ENCODE measurements at places on chromosomes 2 and 18.

- no peak for DNase-seq
These were observed 123.1 kb downstream of the LRRTM4 start for GRCh38 chr2:77398970-77399600.

GRCh38 chr18:12857991-12858544 lies 26.0 kb downstream of the PTPN2 start:
- no peak for DNase-seq

DNA sequence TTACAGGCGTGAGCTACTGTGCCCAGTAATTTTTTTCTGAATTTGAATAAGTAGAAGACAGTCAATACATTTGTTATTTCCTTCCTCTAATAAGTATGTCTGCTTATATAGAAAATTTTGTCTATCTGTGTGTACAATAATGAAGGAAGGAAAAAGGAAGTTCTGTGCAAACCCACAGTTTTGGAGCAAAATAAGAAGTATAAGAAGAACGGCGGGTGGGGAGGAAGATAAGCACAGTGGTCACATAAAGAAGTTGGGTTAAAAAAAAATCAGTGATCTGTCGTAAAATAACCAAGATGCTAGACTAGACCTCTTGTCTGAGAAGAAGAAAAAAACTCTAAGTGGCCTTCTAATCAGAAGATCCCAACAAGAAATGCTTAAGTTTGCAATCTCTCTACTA lies 20.2 kb downstream of the MGAT4A start:
- no peak for DNase-seq

- no peak for DNase-seq
These were observed 243.2 kb downstream of the GULP1 start for GRCh38 chr2:188534875-188535274.

DNA sequence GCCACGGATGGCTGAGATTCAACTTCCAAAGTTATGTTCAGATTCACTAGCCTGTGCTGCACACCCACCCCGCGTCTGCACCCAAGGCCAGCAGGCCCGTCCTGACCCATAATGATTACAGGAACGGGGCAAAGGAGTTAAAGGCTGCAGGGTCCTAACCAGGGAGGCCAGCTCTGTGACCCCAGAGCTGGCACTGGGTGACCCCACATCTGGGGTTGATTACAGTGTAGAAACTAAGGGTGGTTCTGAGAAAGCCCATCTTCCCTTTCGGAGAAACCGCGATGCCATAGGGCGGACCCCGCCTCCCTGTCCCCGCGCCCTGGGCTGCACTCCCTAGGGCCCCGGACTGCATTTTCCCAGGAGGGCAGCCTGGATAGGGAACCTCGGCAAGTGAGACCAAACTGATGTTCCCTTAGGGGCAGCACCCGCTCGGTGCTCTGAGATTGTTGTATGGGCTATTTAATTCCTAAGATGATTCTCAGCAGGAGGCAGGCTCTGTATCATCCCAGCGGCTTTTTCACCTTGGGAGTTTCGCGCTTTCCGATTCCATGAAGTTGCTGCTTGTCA lies 2.2 kb upstream of the GPR148 start:
- DNase-seq = no peak

DNA sequence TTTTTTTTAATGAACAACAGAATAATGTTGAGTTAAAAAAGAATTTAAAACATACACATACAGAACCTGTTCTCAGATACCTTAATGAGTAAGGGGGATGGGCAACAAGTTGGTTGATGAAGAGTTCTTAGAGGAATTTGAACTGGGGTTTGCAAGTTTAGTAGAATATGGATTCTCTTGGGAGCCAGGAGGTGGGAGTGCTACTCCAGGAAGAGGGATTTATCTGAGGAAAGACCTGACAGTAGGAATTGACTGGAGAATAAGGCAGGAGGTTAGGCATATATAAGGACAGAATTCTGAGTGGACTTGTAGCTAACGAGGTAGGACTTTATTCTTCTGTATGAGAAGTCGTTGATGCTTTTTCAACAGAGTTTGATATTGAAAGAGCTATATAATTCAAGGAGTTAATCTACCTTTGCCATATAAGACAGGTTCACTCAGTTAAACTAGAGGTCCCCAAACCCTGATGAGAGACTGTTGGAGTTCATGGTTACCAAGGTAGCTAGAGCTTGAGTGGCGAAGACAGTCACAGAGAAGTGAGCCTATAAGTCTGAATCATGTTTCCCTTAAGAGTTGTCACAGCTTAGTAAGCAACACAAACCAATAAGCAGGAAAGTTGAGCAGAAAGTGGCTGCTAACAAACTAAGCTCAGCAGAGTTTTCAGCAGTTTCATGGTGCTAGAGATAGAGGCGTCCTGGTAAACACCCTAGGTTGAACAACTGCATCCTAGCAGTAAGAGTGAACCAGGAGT lies 88.2 kb downstream of the NCOA1 start:
- no peak for DNase-seq

GRCh38 chr2:217853301-217853881 lies 149.4 kb downstream of the TNS1 start:
- no peak for DNase-seq

DNA sequence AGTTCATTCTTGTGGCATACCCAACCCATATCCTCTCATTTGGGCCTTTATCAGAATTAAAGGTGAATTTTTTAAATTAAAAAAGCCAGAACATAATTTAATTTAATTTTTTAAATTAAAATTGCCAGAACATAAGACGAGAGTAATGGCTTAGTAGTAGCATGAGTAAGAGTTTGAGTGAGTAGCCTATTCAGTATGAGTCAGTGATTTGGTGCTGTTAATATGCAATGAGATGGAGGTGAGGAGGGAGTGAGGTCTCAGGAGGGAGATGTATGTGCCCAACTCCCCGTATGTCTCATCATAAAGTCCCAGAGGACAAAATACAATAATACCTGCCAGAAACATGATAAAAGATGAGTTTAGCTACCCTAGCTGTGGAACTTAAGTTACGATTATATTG lies 115.3 kb upstream of the THOC1 start:
- DNase-seq = no peak

GRCh38 chr2:11872948-11873269 lies 126.5 kb downstream of the LPIN1 start:
- DNase-seq = no peak

DNA sequence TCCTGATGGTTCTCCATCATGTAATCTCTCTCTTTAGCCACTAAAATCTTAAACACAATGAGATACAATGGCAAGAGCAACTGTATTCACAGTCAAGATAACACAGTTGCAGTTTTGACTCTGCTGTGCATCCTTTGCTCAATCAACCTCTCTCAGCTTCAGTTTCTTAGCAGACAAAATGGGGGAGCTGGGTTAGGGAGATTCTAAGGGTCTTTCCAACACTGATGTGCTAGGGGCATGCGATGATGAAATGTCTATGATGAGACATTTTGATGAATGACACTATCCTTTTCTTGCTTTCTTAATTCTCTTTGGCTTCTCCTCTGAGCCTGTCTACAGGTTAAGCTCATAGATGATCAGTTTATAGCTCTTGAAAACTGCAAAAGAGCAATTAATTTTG lies 1.1 kb downstream of the SERPINB10 start:
- no peak for DNase-seq

- no peak for DNase-seq
These were observed 212.5 kb downstream of the GBX2 start for GRCh38 chr2:235955664-235956063.

GRCh38 chr2:101300164-101300563 lies 8.3 kb downstream of the RNF149 start:
- DNase-seq = no peak

- DNase-seq = no peak
These were observed 232.5 kb downstream of the PIEZO2 start for GRCh38 chr18:10916865-10917264.

DNA sequence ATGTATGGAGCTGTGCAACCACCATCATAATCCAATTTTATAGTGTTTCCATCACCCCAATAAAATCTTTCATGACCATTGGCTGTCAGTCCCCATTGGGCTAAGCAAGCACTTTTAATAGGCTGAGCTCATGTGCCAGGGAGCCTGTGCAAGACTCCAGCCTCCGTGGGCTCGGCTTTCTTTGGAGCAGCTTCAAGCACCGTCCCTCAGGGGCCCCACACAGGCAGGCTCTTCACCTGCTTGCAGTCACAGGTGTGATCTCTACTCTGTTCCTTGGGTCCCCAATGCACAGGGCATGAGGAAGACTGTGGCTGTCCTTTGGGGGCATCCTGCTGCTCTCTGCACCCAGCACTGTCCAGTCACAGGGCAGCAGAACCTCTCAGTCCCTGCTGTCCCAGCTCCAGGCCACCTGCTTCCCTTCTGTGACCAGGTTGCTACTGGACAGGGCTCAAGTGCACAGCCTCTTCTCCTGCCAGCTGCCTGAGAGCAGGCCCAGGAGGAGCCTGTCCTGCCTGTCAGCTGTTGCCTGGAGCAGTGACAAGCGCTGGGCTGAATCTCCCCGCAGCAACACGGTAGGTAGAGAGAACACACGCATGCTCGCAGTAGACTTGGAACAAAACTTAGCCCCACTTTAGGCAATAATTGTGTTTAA lies 40.7 kb upstream of the TMEM131 start:
- no peak for DNase-seq

GRCh38 chr2:142220239-142220638 lies 89.4 kb upstream of the LRP1B start:
- DNase-seq = no peak

DNA sequence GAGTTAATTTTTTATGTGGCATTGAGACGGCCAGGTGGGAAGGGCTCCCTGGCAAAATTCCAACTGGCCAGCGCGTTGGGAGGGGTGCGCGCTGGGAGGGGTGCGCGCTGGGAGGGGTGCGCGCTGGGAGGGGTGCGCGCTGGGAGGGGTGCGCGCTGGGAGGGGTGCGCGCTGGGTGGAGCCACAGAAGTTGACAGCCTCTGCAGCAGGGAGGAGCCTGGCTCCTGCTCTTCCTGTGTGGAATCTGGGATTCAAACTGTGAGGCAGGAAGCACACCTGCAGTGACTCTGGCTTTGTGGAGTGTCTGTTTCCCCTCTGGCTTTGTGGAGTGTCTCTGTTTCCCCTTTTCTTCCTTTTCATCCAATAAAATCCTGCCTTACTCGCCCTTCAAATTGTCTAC lies 147.9 kb upstream of the CBLN2 start:
- DNase-seq = no peak

DNA sequence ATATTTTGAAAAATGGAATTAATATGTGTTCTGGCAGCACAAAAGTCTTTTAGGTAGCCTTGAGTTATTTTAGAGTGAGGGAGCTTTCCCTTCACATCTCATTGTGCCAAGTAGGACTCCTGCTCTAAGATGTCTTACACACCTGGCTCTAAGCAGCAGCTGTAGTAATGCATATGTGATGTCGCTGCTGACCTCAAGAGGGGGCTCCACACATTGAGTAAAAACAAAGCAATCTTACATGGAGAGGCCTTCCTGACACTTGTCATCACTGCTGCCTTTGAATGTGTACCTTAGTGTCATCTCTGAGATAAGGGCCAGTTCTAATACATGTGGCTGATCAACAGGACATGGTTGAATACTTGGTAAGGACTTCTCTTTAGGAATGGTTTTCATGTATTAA lies 75.8 kb downstream of the ACTR3 start:
- DNase-seq = peak; percentile 17

- no peak for DNase-seq
These were observed 12.2 kb downstream of the XDH start for GRCh38 chr2:31402388-31402787.

DNA sequence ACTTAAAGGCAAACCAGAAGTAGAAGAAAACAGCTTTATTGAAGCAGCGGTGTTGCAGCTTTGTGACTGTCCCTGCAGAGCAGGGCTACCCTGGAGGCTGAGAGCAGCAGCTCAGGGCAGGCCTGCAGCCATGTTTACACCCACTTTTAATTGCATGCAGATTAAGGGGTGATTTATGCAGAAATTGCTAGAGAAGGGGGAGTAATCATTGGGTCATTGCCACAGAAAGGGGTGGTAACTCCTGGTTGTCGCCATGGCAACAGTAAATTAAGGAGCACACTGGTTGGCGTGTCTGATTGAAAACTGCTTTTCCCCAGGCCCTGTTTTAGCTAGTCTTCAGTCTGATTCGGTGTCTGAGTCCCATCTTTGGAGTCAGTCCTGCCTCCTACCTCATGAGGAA lies 195.4 kb upstream of the HDAC4 start:
- no peak for DNase-seq
